ENCODE measurements at places on chromosomes 6 and 20.

DNA sequence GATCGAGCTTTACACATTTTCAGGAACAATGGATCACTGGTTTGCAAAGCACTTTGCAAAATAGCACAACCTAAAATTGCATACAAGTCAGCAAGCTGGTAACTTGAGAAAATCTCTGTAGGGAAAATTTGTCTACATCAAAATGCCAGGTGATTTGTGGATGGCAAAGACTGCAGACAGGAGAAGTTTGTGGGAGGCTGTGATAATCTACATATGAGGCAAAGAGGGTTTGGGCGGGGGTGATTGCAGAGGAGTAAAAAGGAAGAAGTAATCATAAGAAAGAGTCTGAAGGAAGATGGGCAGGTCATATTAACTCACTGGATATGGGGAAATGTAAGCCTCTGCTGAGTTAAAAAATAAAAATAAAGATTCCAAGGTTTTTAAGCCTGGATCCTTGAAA, 166.3 kb upstream of the STXBP5 start:
- DNase-seq, result no peak

DNA sequence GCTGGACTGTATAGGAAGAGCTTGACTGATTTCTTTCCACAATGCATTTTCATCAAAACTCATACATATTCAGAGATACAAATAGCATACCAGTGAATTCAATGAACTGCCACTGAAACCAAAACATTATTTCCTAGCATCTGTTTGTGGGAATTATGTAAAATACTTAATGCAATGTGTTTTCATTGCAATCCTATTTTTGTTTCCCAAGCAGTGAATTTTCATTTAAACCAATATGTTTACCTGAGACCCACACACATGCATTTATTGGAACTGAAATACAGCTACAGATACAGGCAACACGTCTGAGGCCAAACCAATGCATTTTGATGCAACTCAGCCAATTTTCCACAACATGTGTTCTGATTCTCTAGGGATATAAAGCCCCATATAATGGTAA, 33.2 kb upstream of the TFAP2A start:
- no peak for DNase-seq

DNA sequence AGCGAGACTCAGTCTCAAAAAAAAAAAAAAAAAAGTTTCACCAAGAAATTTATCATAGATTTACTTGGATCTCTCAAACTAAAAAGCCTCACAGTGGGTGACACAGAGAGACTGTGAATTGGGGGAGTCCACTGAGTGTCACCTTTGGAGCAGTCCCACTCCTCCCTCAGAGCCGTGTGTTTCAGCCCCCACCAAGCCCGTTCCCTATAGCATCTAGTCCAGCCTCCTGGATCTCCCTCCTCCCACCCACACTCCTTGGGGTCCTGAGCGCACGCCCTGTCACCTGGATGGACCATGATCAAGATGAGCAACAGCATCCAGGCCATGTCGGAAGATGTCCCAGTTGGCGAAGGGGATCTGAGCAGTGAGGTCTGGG, 422 bp downstream of the NCR3 start:
- DNase-seq, result no peak

GRCh38 chr6:167303675-167304625, 12.8 kb downstream of the UNC93A start:
- no peak for DNase-seq

DNA sequence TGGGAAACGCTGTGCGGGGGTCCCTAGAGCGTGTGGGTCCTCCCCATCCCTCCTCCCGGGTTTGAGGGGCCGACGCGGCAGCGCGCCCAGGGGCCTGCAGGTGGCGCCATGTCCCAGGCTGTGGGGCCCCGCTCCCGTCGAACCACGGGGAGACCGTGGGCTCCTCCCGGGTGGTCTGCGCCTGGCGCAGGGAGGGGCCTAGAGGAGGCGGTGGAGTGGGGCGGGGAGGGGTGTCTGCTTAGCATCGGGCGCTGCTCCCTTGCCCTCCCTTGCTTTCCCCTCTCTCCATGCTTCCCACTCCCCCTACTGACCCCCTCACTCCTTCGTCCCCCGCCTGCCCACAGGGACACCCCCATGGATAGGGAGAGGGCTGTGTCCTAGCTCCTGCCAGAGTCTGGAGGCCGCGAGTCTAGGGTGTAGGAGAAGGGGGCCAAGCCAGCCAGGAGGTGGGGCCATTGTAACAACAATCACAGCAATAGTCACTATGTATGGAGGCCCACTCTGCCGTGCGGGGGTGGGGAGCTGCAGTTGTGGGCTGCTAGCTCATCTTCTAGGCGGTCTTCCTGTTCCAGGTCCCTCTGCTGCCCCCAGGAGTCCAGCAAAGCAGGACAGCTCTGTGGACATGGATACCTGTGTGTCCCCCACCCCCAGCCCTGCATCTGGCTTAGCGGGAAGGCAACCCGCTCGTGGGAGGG, 51.7 kb downstream of the CHMP4B start:
- DNase-seq, result no peak

DNA sequence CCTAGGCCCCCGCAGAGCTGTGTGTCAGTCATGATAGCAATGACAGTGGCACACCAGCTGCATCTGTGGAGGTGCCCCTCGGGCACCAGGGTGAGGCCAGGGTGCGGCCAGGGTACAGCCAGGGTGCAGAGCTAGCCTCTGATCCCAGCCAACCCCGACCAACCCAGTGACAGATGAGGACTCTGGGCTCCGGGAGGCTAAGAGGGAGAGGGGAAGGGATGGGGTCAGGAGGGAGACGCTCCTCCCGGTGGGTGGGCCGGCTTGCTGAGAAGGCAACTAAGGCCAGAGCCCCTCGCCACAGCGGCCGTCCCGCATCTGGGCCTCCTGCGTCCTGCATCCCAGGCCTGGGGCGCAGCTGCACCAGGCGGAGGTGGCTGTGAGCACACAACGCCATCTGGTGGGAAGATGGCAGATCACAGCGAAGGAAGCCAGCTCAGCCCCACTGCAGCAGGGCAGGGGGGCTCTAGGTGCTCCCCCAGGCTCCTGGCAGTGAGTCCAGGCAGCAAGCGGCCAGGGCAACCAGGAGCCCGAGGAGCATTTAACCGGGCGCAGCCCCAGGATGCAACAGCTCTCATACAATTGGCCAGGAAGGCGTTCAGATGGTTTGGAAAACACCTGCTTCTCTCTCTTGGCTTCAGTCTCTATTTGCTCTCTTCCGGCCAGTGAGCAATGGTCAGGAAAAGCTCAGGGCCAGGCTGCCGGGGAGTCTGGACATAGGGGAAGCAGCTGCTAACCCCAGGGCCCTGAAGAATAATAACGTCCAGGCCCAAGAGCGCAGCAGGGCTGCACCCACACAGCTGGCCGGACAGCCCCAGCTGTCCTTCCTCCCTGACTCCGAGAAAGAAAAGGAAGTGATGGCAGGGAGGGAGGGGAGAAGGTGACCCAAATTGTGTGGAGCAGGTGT, 169.4 kb downstream of the TAF4 start:
- no peak for DNase-seq

DNA sequence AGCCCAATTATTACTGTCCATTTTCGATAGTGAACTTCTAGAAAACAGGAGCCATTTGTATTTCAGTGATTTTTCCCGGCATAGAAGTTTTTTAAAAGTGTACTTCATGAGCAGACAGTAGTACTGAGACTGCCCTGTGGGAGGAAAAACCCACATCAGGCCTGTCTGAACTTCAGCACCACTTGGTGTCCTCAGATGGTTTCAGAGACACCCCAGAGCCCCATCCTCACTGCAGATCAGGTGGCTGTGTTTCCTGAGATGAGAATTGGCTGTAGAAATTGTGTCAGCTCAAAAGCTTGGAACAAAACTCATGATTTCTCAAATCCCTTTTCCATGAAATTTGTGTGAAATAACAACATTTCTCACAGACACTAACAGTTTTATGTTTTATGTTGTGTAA, 110.0 kb upstream of the RIN2 start:
- no peak for DNase-seq

- DNase-seq, result no peak
Observed at GRCh38 chr6:24145690-24146131, 19.7 kb downstream of the NRSN1 start.

GRCh38 chr6:91490671-91491301, 903.9 kb upstream of the MAP3K7 start:
- DNase-seq, result no peak

GRCh38 chr20:45359406-45360148, 3.4 kb upstream of the SYS1 start:
- no peak for DNase-seq

DNA sequence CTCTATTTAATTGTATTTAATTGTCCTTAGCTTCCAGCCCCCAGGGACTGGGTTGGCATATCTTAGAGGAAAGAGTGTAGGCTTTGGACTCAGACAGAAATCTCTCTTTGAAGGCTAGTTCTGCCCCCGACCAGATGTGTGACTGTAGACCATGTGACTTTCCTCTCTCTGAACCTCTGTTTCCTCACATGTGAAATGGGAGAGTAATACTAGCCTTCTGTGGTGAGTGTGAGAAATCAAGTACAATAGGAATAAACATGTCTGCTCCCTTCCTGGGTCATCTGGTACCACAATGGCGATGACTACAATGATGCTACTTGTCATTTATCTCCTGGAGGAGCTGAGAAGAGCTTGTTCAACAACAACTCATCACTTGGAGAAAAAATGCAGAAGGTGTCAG, 179.9 kb downstream of the LRFN2 start:
- no peak for DNase-seq

GRCh38 chr6:159778542-159779103, 10.8 kb downstream of the TCP1 start:
- no peak for DNase-seq

Measured in stimulated activated CD4-positive, alpha-beta T cell treated with anti-CD3 and anti-CD28 coated beads, Interleukin-1b, Interleukin-23, amount 100 ng/mL, for 1 hour (primary cell).